Activated CD4-positive, alpha-beta memory T cell treated with anti-CD3 and anti-CD28 coated beads, Interleukin-2, amount 10 ng/mL, durations not matched to agents 7 days and 5 days (primary cell): ENCODE measurements at places on chromosomes 4 and X.

DNA sequence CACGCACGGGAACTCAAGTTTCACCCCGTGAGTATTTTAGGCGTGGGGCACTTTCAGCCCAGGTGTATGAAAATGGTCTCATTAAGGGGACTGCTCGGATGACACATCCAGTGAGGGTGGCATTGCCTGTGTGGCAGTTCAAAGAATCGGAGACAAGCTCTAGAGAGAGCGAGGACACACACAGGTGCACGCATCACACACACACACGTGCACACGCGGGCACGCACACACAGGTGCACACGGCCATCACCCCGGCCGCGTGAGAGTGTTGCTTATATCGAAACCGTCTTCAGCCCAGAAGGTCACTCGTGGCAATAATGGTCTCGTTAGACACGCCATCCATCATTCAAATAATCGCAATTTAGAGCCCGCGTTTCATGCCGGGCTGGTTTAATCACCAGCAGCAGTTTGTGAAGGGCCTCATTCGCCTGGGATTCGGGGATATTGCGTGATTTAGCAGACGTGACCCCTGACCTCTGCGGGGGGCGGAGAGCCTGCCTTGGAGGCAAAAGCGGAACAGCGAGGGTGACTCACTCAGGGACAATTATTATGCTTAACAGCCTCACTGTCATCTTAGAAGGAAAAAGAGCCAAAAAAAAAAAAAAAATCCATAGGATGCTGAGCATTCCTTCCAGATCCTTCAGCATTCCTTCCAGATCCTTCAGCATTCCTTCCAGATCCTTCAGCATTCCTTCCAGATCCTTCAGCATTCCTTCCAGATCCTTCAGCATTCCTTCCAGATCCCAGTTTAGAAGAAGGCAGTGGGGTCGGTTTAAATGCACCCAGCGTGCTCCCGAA, 89.4 kb upstream of the PPP2R3B start:
- no peak for DNase-seq

- DNase-seq = no peak
Observed at GRCh38 chr4:87134122-87134521, 86.3 kb downstream of the KLHL8 start.

GRCh38 chrX:12580548-12580947, 210.7 kb upstream of the PRPS2 start:
- DNase-seq = no peak

- no peak for DNase-seq
Observed at GRCh38 chr4:105837037-105837436, 58.2 kb upstream of the NPNT start.

DNA sequence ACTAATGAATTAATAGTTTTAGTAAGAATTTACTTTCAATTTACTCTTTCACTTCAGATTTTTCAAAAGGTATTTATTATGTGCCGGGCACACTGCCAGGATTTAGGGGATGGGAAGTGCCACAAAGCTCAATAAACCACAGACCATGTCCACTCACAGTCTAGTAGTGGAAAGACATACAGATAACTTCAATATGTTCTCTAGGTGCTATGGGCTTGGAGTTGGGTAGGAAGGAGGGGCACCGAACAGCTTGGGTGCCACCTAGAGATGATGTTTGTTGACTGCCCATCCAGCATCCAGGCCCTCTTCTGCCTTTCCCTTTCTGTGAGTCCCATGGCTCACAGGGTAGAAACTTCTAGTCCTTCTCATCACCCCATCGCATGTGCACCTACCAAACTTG, 17.8 kb downstream of the MFAP3L start:
- no peak for DNase-seq

DNA sequence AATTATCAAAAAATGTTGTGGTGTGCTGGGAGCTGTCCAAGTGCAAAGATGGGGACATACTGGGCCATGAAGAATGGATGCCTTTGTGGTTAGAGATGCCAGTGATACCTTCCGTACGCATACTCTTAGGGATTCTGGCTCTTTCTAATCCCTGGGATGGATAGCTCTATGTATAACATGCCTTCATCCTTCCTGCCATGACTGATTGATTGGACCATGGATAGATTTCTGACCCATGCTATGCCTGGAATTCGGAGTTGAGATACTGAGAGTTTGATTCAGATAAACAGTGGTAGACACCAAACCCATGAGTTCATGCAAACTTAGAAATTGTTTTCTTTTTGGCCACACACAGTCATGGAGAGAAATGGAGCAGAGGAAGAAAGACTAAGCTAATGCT, 147.2 kb upstream of the WDFY3 start:
- no peak for DNase-seq
